ENCODE measurements at places on chromosomes 3 and 15. TPM values are rescaled to one million over a fixed set of nuclear protein-coding genes. Genes with fewer than 3 reads are reported as not detected.

DNA sequence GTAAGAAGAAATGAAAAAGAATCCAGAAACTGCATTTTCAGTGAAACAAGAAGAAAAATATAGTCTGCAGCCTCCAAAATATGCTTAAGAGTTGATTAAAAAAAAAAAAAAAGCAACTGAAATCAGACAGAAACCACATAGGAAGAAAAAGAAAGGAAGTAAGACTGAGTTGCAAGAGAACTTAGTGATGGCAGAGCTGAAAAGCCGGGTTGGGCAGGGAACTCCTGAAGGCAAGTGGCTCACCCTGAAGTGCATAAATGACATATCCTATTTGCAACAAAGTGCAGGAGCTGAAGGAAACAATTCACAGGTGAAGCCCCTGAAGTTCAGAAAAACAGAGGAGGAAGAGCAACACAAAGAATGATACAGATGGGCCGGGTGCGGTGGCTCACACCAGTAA lies 108.8 kb upstream of the SLC25A36 start:
- no peak for DNase-seq

DNA sequence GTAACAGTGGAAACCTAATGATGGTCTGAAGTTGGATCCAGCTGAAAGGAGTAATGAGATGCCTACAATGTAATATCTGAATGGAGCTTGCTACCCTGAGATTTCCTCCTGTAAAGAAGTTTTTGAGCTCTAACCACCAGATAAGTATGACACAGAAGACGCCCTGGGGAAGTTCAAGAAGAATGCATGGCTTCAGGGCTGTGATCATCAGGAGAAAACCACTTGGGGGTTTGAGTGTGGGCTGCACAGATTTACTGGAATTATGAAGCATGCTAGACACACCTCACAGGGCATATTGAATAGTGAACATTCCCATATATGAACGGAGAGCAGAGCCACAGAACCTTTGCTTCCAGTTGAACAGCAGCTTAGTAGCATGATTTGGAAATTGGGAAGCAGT lies 10.6 kb upstream of the CCDC80 start:
- DNase-seq: no peak

DNA sequence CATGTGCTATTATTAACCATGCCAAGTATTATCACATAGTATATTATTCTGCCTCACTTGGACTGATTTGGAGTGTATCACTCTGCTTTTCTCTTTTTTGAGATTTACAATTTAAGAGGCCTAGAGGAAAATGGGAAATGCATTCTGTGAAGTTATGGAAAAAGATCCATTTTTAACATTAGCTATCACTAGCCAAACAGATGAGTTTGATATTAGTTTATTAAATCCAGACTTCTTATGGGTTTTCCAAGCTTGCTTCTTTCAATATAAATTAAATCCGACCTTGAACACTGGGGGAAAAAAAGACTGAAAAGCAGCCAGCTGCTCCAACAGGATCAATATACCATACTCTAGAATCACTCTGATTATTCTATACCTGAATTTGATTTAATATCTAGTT lies 30.1 kb upstream of the PLOD2 start:
- DNase-seq: no peak

DNA sequence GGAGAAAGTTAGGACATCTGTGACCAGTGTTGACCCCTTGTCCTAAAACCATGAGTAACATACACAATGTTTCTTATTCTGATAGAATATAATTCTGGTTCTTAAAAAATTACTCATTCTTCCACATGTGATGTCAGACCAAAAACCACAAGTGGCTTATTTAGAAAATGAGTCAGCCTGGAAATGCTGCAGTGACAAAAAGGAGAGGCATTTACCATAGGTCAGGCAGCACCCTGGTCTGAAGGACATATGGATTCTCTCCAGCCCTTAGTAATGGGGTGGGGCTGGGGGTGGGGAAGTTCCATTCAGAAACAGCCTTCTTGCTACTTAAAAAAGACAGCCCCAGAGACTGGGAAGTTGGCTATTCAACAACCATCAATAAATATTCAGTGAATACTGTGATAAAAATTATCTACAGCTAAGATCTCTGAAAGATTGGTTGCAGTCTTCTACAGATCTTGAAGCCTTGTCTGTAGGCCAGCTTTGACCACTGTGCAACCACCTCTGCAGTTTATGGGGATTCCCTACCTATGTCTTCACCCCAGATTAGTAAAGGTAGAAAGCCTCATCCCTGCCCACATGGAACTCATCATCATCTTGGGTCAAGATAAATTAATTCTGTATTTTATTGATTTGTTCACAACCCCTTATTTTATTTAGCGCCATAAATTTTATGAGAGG lies 34.9 kb upstream of the TIMP4 start:
- no peak for DNase-seq

DNA sequence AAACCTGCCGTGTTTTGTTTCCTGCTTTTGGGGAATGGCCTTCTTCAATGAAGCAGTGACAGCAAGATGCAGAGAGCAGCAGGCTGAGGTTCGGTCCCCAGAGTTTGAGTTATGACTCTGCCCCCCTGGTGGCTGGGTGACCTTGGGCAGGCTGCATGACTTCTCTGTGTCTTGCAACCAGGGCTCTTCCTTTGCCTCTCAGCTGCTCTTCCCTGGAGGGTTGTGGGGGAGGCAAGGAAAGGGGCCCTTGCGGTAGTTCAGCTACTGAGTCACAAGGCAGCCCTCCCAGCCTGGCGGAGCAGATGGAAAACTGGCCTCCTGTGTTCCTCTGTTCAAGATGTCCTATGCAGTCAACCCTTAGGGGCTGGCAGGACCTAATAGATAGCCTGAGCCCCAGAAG lies 17.1 kb downstream of the CTXND1 start:
- no peak for DNase-seq

- no peak for DNase-seq
Measured at GRCh38 chr3:131797776-131798175, 237.0 kb downstream of the CPNE4 start.

DNA sequence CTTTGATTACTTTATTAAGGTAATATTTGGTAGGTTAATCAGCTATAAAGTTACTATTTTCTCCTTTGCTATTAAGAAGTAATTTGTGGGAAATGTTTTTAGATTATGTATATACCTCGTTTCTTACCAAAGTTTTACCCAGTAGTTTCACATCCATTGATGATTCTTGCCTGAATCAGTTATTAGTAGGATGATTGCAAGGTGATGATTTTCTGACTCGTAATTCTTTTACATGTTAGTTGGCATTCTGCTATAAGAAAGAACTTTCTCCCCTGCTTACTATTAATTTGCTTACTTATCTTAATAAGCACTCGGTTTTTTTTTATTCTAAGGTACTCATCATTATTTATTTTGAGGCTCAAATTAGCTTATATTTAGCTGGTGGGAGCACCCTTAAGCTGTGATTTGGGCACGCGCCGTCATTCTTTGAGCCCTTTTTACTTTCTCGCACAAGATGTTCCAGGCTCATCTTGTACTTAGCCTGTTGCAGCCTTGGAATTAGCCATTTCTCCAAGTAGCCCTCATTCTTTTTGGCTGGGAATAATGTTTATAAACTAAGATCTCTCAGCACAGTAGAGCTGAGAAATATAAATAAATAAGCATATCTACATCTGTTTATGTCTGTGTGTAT lies 15.3 kb downstream of the USP3 start:
- no peak for DNase-seq

GRCh38 chr15:51022206-51022605 lies 72.5 kb downstream of the TNFAIP8L3 start:
- DNase-seq: no peak

CTDSPL gene
- 102 TPM for polyA plus RNA-seq

DNA sequence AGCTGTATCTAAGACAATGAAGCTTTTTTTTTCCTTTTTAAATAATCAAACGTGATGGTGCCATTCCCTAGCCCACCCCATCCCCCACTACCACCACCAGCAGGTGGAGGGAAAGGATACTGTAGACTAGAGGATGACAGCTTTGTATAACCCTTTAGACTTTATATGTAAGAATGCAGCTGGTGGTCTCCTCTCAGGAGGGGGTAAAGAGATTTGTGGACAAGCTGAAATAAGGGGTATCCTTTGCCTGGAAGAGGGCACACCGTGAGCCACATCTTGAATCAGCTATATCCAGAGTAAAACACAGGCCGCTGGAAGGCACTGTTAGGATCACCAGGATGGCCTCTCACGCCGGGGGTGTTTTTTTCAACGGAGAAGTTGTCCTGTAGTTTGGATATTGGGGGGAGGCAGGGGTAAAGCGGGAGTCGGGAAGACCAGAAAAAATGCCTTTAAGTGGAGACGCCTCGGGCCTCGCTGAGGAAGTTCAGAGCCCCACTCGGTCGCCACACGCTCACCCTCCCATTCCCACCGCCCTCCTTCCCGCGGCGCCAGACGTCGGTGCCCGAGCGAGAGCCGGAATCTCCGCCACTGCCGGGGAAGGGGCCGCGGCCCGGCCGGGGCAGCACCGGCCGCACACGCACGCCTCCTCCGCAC lies 986 bp downstream of the KPNA4 start:
- peak; percentile 24 for DNase-seq

PARP16 gene
- 17.9 TPM for polyA plus RNA-seq

GRCh38 chr3:57158813-57159738 lies 6.1 kb downstream of the IL17RD start:
- DNase-seq: no peak

- DNase-seq: no peak
Measured at GRCh38 chr3:123379041-123379830, 69.7 kb downstream of the ADCY5 start.

GRCh38 chr15:70475407-70475781 lies 288.0 kb downstream of the UACA start:
- DNase-seq: no peak

DNA sequence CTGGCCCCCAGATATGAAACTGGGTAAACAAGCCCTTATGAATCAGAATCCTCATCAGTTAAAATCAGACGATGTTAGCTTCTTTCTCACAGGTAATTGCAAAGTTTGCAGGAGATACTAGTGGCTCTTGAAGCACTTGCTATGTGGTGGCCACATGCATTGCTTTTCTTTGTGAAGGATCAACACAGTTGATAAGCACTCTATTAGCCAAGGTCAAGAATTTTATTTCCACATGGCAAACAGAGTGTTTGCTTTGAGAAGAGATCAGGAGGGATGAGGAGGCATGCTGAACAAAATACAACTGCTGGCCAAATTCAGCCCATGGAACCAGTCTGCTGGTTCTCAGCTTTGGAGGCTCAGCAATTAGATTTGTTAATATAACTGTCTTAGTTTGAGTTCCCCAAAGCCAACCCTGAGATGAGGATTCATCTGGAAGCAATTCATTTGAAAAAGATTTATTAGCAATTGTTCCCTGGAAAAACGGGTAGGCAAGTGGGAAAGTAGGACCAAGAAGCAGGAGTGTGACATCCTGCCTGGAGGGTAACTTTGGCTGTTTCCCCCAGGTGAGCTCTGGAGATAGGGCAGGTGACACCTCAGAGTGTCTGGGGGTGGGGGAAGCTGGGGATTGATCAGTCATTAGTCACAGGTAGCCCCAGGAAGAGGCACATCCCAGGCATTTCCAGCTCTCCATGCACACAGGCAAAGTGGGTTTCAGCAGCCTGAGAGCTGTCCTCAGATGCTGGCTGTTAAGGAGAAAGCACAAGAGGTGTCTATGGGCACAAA lies 180.3 kb downstream of the ABHD5 start:
- no peak for DNase-seq

DNA sequence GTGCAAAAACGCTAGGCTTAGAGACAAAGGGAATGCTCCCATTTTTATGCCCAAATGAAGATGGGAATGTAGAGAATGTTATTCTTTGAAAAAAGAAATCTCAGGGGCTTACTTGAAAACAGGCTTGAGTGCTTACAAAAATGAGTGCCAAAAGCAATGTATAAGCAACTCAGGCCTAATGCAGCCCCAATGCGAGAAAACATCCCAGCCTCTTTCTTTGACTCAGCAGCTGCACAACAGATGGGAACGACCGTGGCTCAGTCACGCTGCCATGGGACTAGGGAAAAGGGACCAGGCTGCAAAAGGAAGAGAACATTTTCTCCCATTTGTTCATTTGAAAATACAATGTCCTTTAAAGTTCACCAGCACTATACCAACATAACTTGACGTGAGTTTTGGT lies 246.4 kb upstream of the LRIG1 start:
- DNase-seq: no peak

AADACL2 gene
- polyA plus RNA-seq: not detected

DNA sequence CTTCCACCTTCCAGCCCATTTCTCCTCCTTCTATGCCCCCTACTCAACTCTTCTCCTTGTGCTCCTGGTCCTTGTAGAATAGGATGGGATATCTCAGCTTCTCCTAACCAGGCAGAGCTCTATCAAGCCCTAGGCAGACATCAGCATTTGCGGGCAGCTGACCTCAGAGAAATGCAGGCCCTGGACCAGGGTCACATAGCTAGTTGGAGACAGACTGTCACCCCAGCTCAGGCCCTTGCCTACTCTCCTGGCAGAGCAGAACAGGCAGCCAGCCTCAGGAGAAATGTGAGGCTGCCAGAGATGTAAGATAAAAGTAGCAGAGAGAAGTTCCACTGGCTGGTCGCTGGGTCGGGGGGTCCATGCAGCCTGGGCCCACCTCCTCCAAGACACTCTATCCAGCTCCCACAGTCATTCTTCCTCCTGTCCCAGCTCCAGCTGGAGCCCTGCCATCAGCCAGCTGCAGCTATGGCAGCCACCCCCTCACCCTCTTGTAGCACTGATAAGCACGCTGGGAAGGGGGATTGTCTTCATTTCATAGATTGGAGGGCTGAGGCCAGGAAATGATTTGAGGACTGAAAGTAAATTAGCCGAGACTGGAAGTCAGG lies 4.0 kb downstream of the CYP8B1 start:
- DNase-seq: no peak

CNTN4 gene
- 30.1 TPM for polyA plus RNA-seq

DNA sequence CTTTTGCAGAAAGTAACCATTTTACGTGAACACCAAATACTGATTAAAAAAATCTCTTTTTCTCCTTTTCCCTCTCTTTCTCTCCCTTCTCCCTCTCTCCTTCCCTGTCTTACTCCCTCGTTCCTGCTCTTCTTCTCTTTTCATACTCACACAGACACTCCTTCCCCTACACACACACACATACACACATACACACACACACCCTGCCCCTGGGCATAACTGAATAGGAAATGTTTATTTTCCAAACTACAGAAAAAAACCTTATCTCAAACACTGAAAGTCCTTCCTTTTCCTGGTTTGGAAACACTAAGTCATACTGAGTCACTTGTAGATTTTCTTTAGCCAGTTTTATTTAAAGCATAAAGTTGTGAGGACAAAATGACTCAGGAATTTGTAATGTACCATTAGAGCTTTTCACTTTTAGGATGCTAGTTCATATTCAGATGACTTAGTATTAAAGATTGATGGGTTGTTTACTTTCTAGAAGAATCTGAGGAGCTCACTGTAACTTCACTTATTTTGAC lies 62.4 kb downstream of the MBNL1 start:
- no peak for DNase-seq

DNA sequence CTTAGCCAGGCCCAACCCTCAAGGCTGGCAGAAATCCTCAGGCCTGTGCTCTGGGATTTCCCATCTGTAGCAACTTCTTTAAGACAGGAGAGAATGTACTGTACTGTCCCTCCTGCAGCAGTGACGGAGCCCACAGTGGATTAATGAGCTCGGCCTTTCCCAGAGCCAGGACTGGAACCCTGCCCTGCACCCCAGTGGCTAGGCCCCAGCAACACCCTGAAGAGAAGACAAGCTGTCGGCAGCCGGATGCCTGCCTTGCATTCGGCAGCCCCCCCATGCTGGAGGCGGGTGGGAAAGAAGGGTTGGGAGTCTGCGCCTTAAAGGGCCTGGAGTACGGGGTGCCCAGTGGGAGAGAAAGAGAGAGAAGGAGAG lies 32.0 kb downstream of the KLHL25 start:
- DNase-seq: no peak

GRCh38 chr15:79874242-79874641 lies 22.6 kb downstream of the MTHFS start:
- DNase-seq: no peak

GRCh38 chr3:24184528-24185176 lies 239.6 kb downstream of the NR1D2 start:
- DNase-seq: no peak

ZNF385D gene
- polyA plus RNA-seq: 17.4 TPM

LXN gene
- polyA plus RNA-seq: 32.5 TPM

All from left kidney (tissue), 8 donors.